ENCODE measurements at places on chromosomes 16 and 17.

DNA sequence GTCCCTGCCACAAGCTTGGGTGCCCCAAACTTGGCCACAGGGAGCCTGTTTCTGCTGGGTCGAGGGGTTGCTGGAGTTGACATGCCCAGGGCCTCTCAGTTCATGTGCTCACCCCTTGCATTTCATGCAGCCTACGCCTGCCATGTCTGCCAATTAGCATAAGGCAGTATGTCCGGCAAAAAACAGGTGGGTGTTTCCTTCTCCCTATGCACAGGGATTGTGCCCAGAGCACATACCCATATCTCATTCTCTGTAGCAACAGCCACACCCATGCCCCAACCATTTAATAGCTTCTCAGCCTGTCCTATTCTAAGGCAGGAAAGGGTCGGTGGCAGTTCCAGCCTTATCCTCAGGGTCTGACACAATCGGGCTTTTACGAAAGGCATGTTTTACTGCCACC lies 340.4 kb upstream of the ASIC2 start:
- no peak for DNase-seq

DNA sequence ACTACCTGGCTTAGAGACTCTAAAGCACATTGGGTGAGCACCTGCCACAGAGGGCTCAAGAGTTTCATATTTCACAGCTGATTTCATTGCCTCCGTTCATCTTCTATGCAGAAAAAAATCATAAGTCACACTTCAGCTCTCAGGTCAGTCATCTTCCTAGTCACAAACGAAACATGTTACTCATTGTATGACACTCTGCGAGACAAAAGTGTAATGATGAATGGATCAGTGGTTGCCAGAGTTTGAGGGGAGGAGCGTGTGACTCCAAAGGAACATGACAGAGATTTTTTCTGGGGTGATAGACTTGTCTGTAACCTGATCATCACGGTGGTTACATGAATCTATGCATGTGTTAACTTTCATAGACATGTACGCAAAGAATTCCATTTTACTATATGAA lies 195.2 kb upstream of the CNTNAP4 start:
- no peak for DNase-seq

DNA sequence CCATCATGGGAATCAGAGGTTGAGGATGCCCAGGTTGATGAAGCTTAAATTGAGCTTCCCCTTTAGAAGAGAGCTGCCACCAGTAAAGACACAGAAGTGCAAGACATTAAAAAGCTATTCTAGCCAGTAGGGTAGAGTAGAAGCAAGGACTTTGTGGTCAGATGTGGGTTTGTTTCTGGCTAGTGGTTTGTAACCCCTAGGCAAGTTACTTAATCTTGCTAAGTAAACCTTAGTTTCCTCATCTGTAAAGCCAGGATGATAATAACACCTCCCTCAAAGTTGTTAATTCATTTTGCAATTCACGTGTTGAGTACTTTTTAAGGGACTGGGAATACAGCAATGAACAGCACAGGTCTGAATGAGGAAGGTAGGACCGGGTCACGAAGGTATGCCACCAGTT lies 3.6 kb downstream of the SNTB2 start:
- no peak for DNase-seq

DNA sequence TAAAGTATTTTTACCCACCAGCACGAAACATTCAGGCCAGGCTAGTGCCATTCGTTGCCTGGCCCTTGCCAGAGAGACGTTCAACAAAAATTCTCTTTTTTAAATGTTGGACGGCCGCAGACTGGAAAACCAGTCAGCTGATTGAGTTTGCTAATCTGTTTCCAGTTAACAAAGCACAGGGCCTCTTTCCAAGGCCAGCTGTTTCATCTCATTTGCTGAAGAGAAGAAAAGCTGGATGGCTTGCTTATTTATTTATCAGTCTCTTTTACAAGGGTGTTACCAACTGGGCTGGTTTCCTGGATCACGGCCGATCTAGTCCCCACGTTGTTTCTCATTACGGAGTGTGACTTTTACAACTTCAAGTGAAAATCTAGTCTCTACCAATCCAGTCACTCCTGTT lies 418.7 kb upstream of the DYNLRB2 start:
- DNase-seq: no peak

GRCh38 chr17:58327363-58328194 lies 1.0 kb downstream of the TSPOAP1 start:
- DNase-seq: no peak

DNA sequence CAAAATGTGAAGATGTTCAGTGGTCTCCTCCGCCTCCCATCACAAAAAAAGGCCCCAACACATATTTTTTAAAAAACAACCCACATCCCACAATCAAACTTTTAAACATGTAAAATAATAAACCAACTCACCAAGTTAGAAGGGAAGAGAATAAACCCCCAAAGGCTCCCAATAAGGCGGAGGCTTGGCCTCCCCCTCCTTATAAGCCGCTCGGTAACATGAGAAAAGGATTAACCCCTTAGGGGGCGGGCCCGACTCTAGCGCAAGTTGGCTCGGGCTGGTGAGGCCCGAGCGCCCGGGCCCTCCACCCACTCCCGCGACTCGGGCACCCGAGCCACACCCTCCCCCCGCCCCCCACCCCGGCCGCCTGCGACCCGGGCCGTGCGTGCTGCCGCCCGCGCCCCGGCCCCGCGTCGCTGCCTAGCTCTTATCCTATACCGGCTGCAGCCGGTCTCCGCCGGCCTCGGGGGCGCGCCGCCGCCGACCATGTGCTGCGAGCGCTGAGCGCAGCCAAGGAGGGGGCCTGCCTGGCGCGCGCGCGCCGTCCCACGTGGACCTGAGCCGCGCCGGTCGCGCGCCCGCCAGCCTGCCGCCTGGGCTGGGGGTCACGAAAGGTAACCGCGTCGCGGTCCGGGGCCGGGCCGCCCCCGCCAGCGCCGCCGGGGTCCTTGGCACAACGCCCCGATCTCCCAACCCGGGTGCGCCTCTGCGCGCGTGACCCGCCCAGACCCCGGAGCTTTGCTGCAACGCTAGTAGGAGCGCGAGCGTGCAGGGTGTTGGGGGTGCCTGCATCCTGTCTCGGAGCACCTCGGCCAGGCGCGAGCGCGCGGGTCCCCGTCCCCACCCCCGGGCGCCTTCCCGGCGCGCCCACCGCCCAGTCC lies at the start of the genes ARSG and SLC16A6:
TSS of gene ARSG (plus strand) at position 541 of the 881 bp plus-strand sequence. CDS start 15,999 bp downstream, outside the sequence.
TSS of gene SLC16A6 (minus strand) at position 173 of the 881 bp plus-strand sequence. CDS start 12,807 bp downstream, outside the sequence.
- DNase-seq: peak; percentile 74

DNA sequence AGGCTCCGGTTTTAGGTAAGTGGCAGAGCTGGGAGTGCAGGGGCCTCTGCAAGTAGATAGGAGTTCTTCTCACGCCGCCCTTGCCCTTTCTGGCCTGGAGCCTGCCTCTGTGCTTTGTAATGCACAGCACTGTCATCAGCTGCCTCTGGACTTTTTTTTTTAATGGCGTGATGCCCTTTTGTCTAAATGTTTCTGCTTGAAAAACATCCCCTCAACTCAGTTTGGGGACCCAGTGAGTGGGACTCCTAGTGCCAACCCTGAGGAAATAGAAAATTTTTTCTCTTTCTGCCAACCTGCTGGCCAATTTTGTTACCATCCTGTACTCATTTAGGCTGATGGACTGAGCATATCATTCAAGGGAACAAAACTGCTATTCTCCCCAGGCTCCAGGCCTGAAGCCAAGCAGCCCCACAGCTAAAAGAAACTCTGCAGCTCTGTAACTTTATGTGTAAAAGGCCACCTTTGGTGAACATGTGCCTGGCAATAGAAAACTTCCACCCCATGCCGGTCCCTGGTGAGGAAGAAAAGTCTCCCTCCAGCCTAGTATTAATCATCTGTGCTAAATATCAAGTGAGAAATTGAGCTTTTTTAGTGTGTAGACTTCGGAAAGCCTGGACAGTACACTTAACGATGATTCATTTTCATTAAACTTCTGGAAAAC lies 22.5 kb downstream of the SLC6A2 start:
- DNase-seq: no peak

DNA sequence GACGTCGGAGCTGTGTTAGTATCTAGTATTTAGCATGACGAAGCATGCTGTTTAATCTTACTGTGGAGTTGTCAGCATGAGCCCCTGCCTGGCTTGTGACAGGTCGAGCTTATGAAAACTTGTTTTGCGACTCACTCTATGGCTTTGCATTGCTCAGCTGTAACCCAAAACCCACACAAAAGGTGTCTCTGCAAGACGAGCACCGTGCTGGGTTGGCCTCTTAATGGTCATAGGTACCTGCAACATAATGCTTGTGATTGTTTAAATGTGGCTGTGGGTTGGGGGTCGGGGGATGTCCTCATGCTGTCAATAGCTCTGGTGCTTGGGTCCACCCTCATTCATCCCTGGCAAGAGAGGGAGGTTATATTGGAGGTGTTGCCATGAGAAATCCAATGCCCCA lies 5.4 kb downstream of the NTN1 start:
- DNase-seq: no peak

GRCh38 chr17:4942760-4943508 lies 2.9 kb downstream of the RNF167 start:
- DNase-seq: no peak

DNA sequence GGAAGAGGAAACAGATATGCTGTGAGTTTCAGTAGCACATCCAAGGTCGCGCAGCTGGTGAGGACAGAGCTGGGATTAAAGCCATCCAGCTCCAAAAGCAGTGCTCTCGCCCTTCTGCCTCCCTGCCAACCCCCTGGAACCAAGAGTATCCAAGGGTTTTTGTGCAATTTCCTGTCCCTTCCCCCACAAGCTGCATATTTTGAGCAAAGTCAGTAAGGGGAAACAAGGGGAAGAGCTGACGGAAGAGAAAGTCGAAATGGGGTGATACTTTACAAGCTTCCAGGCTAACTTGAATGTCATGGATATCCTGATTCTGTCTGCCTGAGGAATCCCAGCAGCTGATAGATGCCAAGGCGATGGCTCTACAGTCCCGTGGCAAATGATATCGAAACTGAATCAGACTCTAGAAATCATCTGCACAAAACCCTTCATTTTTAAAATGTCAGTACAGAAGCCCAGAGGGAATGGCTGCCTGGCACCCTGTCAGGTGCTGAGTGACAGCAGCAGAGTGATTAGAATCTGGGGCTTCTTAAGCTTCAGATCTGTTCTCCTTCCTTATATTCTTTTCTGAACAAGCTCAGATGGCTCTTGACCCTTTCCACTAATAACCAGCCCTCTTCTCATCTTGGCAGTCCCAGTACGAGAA lies 42.9 kb upstream of the TEKT3 start:
- no peak for DNase-seq

DNA sequence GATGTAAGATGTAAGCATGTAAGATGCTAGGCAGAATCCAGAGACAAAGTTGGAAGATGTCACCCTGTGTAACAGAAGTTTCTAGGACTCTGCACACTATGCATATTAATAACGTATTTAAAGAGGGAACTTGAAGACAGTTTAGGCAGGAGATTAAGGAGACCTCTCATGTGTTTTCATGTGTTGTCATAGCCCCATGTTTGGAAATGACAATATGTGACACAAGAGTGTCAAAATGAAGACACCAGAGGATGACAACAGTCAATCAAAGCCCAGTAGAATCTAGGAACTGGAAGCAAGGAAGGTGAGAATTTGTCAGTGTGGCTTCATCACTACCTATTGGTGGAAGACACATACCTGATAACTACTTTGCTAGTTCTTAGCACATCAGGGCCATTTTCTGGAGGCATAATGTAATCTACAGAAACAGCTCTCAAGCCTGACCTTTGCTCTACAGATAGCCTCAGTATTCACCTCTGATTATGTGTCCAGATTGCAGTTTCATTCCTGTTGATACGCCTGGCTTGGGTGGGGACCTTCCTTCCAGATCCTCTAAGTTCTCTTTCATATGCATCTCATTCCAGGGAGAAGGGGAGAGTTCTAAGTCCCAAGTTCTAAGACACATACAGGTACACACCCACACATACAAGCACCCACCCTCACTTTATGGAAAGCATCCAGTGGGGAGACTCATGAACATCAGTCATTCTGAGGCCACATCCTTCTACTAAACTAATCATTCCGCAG lies 26.3 kb downstream of the PMP22 start:
- DNase-seq: no peak

GRCh38 chr17:32141679-32142037 lies 644 bp upstream of the RHOT1 start:
- no peak for DNase-seq

DNA sequence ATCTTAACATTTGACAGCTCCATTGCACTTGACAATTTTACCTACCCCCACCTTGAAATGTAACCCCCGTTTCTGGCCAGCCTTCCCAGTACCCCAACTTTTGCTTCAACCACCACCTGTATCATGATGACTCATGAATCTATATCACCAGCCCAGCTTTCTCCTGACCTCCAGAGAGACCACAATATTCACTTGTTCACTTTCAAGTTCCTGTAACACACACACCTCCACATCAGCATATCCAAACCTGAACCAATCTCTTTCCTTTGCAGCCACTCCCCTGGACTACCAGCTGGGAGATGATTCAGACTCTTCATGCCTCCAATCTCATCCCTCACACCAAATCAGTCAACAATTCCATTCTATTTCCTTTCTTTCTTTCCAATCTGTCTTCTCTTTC lies 8.0 kb downstream of the SMG6 start:
- no peak for DNase-seq

GRCh38 chr16:66471716-66472393 lies 44.8 kb downstream of the BEAN1 start:
- no peak for DNase-seq

- DNase-seq: peak; percentile 18
These were observed 558 bp downstream of the SOX15 start for GRCh38 chr17:7589204-7589868.

Data from T-helper 22 cell (primary cell).